Hematopoietic multipotent progenitor cell treated with erythropoietin and hydrocortisone succinate and interleukin-3 and kit ligand, for 8 days (in vitro differentiated cells): ENCODE measurements at places on chromosomes 4 and X.
A peak's percentile ranks its signal among the peaks of the same experiment; 100 is the strongest.

DNA sequence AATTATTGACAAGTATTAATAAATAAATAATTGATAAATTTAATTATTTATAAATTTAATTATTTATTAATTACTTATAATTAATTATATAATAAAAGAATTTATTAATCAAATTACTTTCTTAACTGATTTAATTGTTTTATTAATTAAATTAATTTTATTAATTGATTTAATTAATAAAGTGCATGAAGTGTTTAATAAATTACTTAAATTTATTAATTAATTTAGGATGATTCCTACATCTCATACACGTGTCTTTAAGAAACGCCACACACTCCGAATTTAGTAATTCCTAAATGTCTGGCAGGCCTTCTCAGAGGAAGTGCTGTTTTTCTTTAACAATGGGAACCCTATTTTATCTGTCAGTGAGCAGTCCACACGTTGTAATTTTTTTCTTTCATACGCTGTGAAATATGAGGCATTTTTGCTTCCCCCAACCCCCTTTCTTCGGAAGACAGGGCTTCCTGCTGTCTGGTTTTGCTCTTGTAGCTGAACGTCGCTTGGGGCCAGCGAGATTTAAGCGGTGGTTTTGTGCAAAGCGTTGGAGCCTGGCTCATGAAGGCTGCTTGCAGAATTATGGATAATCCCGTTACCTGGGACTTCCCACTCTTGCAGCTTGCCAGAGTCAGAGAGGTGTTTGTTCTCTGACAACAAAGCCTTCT is 46.8 kb downstream of the CRLF2 start:
- peak; percentile 55 for DNase-seq

- DNase-seq: no peak
Observed at GRCh38 chr4:137203601-137204000, 328.7 kb downstream of the PCDH18 start.

GRCh38 chr4:8060632-8061031 is 98.0 kb downstream of the ABLIM2 start:
- no peak for DNase-seq

- DNase-seq: no peak
Observed at GRCh38 chr4:35939751-35940150, 304.6 kb downstream of the ARAP2 start.

GRCh38 chrX:6021316-6022091 is 207.2 kb downstream of the NLGN4X start:
- peak; percentile 4 for DNase-seq

GRCh38 chr4:7649741-7650531 is 215.2 kb upstream of the PSAPL1 start:
- peak; percentile 37 for DNase-seq

DNA sequence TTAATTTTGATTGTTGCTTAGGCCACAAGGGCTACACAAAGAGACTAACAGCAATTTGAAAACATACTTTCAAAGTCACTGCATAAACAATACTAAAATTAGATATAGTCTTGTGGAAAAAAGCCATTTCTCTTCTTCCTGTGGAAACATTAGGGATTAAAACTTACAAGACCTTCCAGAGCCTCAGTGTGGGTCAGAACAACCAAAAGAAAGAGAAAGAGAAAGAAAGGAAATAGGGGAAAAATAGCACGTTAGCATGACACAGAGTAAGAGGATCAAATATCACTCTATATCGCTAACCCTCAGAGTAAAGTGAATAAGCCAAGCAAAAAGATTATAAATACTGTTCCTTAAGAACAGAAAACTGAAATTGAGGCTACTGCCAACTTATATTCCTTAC is 127.8 kb upstream of the DIAPH2 start:
- DNase-seq: no peak

- DNase-seq: no peak
Observed at GRCh38 chr4:186081202-186081807, 12.3 kb downstream of the TLR3 start.

DNA sequence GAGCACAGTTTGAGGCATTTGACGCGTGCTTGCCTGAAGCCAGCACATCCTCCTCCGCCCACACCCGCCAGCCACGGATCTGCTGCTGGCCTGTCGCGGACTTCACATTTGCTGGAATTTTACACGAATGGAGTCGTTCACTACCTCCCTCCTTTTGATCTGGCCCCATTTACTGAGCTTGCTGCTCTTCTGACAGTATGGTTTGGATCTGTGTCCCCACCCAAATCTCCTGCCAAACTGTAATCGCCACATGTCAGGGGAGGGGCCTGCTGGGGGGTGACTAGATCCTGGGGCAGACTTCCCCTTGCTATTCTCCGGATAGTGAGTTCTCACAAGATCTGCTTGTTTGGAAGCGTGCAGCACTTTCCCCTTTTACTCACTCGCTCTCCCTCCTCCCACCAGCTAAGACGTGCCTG is 19.9 kb upstream of the CPLX1 start:
- no peak for DNase-seq

GRCh38 chr4:52069571-52069970 is 18.5 kb downstream of the SPATA18 start:
- DNase-seq: no peak

- no peak for DNase-seq
Observed at GRCh38 chrX:150779385-150779784, 86.2 kb downstream of the MTMR1 start.

DNA sequence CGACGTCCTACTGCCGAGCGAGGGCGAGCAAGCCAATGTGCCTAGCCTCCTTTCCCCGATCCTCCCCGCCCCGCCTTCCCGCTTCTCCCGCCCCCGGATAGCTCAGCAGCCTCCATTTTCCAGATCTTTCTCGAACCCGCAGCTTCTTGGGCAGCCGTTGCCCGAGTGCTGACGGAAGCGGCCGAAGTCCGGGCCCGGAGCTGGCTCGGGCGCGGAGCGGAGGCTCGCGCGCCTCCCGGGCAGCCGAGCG is 172 bp upstream of the HSPA4L start:
- DNase-seq: peak; percentile 84

GRCh38 chr4:62533573-62533972 is 1333.4 kb downstream of the ADGRL3 start:
- no peak for DNase-seq

GRCh38 chrX:37776283-37776986 is 3.4 kb upstream of the CYBB start:
- DNase-seq: no peak

- no peak for DNase-seq
Observed at GRCh38 chrX:135977611-135978010, 3.8 kb upstream of the MMGT1 start.

DNA sequence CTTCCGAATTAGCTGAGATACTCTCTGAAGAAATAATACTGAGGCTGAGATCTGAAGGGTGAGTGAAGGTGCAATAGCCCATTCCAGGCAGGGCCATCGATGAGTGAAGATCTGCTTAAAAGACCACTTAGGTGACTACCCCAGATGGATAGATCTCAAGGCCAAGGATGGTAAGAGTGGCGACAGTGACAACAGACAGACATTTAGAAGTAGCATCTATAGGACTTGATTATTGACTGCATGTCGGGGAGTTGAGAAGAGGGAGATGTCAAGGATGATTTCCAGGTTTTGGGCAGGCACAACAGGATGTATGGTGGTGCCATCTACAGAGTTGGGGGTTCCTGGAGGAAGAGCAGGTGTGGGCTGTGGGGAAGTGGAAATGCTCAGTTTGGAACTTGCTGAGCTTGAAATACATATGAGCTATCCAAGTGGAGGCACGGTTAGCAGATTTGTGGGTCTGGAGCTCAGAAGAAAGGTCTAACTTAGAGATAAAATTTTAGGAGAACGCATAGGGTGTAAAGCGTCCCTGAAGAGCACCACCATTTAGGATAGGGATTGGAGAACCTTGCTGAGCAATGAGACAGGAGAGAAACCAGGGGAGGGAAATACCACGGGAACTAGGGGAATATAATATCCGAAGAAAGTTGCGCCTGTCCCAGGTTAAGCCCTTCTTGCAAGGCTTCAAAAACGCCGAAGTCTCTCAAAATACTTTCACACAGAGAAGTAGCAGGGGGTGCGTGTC is 688 bp downstream of the UFSP2 start:
- peak; percentile 18 for DNase-seq

GRCh38 chr4:74005528-74005927 is 7.1 kb upstream of the CXCL5 start:
- DNase-seq: no peak

- no peak for DNase-seq
Observed at GRCh38 chr4:139840773-139841172, 175.2 kb downstream of the MGST2 start.

GRCh38 chr4:162499478-162499877 is 335.7 kb upstream of the FSTL5 start:
- no peak for DNase-seq

DNA sequence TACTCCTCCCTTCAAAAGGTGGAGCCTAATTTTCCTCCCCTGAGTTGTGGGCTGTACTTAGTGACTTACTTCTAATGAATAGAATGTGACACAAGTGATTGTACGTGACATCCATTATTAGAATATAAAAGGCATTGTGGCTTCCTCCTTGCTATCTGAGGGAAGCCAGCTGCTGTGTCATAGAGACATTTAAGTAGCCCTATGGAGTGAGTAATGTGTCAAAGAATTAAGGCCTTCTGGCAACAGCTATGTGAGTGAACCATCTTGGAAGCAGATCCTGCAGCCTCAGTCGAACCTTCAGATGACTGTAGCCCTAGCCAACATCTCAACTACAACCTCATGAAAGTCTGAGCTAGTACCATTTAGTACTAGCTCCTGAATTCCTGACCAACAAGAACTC is 76.1 kb downstream of the BCOR start:
- DNase-seq: no peak

DNA sequence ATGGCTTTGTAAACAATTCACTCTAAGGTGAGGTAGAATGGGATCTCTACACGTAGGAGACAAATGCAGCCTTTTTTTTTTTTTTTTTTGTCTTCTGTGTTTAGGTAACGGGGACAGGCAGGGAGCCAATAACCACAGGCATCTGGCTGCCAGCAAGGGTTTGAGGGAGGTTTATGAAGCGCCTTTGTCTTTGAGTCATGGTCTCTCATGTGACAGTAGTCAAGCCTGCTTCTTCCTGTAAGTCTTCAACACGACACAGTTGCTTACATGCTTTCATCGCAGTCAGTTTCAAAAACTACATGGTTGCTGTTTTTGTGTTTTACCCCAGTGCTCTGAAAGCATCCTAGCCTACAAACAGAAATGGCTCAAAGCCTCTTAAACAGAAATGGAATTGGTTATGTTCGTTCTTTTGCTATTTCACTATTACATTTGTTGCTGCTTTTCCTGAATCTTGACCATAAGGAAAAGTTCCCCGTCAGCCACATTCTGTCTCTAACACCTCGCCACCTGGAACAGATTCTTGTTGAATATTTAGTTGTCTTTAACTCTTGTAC is 127.8 kb upstream of the METTL14 start:
- DNase-seq: peak; percentile 1

GRCh38 chr4:48699475-48699874 is 80.6 kb downstream of the FRYL start:
- no peak for DNase-seq

DNA sequence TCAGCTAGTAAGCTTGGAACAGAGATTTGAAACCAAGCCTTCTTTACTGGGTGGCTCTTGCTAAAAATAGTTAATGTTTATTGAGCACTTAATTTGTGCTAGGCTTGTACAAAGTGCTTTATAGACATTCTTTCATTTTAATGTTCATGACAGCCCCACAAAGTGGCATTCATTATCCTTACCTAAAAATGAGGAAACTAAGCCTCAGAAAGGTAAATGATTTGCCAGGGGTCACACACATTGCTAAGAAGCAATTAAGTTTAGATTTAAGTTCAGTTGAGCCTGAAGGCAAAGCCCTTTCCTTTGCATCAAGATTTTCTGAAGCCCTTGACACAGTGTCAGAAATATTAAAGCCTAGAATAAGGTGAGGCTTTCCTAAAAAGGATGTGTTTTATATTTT is 327.5 kb upstream of the FGF13 start:
- no peak for DNase-seq

- DNase-seq: no peak
Observed at GRCh38 chrX:55731826-55732225, 14.3 kb downstream of the RRAGB start.

- no peak for DNase-seq
Observed at GRCh38 chr4:177229331-177229730, 80.3 kb upstream of the NEIL3 start.

GRCh38 chr4:173025131-173025530 is 143.5 kb upstream of the GALNT7 start:
- DNase-seq: peak; percentile 81

DNA sequence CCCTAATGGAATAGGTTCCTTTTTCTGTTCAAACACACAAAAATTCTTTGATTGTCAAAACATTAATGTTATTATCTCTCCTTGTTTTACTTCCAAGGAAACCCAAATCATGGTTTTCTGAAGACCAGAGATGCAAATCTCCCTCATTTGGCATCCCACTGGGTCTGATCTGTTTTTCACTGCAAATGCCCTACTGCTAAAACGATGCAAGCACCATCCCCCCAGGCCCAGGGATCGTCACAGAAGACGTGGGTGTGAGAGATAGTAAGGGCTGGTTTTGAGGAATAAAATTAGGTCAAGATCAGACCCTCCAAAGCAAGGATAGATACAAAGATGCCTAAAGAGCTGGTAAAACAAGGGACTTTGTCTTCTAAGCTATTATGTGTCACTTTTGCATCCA is 33.6 kb downstream of the GSPT2 start:
- no peak for DNase-seq

GRCh38 chr4:78599931-78600375 is 48.4 kb downstream of the ANXA3 start:
- peak; percentile 82 for DNase-seq

- DNase-seq: peak; percentile 57
Observed at GRCh38 chr4:139589336-139590018, 33.5 kb upstream of the SETD7 start.

- DNase-seq: no peak
Observed at GRCh38 chr4:30028826-30029225, 691.3 kb upstream of the PCDH7 start.
